ENCODE measurements at places on chromosomes 16 and 17. TPM values are rescaled to one million over a fixed set of nuclear protein-coding genes. Genes with fewer than 3 reads are reported as not detected.
A peak's percentile ranks its signal among the peaks of the same experiment; 100 is the strongest.

DNA sequence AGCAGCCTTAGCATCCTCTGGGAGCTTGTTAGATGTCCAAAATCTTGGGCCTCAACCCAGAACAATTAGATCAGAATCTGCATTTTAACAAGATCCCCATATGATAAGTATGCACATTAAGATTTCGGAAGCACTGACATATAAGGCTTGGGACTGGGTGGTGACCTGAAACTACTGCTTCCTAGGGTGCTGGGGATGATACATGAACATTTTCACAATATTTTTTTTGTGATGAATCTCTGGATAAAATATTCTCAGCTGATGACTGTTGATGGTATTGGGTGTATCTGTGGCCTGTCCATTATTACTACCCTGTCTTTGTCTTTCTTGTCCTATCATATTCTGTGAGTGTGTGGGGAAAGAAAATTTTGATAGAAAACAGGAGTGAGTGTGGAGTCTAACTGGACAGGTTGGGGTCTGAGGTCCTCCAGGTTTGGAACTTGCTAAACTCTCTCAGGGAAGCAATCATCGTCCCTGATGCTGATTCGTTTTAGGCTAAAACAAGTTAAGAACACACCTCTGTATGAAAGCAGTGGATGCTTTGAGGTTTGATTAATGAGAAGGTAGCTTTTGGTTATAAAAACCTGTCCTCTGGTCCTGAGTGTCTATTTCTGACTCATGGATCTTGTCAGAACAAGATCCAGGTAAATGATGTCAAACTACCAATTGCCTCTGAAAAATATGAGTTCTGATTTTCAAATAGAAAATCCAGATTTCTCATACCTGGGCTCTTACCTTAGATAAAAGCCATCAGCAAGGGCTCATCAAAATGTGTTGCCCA, 23.2 kb downstream of the KRT23 start:
- DNase-seq: no peak
- no peak overlapping the region for H3K27ac ChIP-seq
- peaks cover 4% of the 10 kb centered on the region for H3K4me1 ChIP-seq
- H3K27me3 ChIP-seq: peaks cover 45% of the 10 kb centered on the region
- H3K4me3 ChIP-seq: no peak overlapping the region

GRCh38 chr17:8806926-8807550, 7.9 kb upstream of the MFSD6L start:
- DNase-seq: no peak
- H3K36me3 ChIP-seq: no peaks in the 10 kb centered on the region
- H3K4me3 ChIP-seq: no peak overlapping the region
- no peak overlapping the region for H3K27ac ChIP-seq

- no peak overlapping the region for H3K27ac ChIP-seq
- no peaks in the 10 kb centered on the region for H3K36me3 ChIP-seq
- no peaks in the 10 kb centered on the region for H3K27me3 ChIP-seq
- no peaks in the 10 kb centered on the region for H3K4me1 ChIP-seq
Observed at GRCh38 chr17:58960068-58960467, 146.6 kb downstream of the TRIM37 start.

DNA sequence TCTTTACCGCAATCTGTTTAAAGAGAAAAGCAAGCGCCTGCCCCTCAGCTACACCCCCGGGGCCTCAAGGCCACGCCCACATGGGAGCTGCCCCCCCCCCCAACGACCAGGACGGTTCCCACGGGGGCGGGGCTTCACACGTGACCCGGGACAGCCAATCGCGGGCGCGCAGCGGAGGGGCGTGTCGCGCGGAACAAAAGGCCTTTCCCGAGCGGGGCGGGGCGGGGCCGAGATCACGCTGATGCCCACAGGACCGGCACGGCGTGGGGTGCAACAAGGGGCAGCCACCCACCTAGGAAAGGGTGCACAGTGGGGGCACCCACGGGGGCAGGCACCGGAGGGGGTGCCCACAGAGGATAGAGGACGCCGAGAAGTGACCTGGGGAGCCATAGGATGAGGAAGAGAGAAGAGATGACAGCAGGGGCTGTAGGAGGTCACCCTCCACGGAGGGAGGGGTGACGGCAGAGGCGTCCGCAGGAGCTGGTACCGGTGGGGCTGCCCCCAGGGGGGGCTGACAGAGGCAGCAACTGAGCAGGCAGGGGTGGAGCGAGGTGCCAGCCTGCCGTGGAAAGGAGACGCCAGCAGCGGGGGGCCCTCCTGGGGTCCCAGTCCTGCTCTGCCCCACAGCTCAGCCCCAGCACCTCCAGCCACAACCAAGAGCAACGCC, 6.2 kb downstream of the UNKL start:
- H3K36me3 ChIP-seq: no peaks in the 10 kb centered on the region
- DNase-seq: peak; percentile 94
- no peaks in the 10 kb centered on the region for H3K27me3 ChIP-seq

GRCh38 chr16:70578035-70578434, 54.4 kb downstream of the SF3B3 start:
- H3K27me3 ChIP-seq: no peaks in the 10 kb centered on the region
- peaks cover 6% of the 10 kb centered on the region for H3K36me3 ChIP-seq
- H3K27ac ChIP-seq: no peak overlapping the region
- peaks cover 12% of the 10 kb centered on the region for H3K4me1 ChIP-seq
- H3K4me3 ChIP-seq: no peak overlapping the region

DNA sequence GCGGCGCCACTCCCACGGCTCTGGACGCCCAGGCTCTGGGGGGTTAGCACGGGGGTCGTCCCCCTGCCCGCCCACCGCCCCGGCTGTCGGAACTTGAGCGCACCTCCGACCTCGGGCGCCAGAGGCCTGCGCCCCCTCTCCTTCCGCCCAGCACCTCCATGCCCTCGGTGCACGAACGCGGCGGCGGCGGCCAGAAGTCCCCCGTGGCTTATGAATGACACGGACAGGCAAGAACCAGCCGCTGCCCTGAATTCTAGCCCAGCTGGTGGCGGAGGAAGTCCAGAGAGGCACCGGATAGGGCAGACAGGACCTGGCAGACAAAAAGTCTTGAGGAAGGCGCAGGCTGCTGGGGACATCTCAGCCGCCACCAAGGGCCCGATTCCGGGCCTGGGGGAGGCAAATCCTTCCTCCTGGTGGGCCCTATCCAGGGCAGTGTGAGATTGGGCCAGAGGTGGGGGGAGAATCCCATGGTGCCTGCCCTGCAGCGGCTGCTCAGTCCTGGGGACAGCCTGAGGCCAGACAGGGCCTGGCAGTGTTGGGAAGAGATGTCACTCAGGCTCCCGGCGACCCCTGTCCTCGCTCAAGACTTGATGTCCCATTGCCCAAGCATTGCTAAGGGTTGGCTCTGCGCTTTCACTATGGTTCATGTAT, 897 bp upstream of the CYGB start:
- H3K27me3 ChIP-seq: peaks cover 31% of the 10 kb centered on the region
- no peak for DNase-seq
- peak overlapping the region; percentile 42 for H3K4me3 ChIP-seq
- peaks cover 21% of the 10 kb centered on the region for H3K4me1 ChIP-seq
- H3K27ac ChIP-seq: no peak overlapping the region

DNA sequence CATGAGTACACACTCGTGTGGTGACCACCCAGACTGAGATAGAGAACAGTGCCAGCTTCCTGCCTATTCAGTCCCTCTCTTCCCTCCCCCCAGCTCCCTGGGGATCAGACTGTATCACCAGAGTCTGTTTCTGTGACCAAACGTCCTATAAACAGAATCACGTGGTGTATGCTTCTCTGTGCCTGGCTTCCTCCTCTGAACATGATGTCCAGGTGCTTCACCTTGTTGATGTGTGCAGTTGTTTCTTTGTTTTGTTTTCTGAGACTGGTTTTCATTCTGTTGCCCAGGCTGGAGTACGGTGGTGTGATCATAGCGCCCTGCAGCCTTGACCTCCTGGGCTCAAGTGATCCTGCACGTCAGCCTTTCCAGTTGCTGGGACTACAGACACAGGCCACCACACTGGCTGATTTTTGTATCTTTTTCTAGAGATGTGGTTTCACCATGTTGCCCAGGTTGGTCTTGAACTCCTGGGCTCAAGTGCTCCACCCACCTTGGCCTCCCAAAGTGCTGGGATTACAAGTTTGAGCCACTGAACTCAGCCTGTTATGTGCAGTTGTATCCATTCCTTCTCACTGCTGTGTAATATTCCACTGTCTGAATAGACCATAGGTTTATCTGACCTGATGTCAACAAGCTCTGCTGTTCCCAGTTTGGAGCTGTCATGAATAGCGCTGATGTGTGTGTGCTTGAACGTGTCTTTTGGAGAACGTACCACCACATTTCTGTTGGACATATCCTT, 28.9 kb upstream of the PRM1 start:
- H3K27me3 ChIP-seq: no peaks in the 10 kb centered on the region
- no peak overlapping the region for H3K27ac ChIP-seq
- no peak for DNase-seq
- H3K4me3 ChIP-seq: no peak overlapping the region
- H3K36me3 ChIP-seq: no peaks in the 10 kb centered on the region

GRCh38 chr17:77211681-77212080, 70.9 kb downstream of the SEC14L1 start:
- H3K4me3 ChIP-seq: no peak overlapping the region
- DNase-seq: no peak
- H3K36me3 ChIP-seq: peaks cover 37% of the 10 kb centered on the region
- peak overlapping the region; percentile 48 for H3K27ac ChIP-seq
- H3K27me3 ChIP-seq: no peaks in the 10 kb centered on the region

DNA sequence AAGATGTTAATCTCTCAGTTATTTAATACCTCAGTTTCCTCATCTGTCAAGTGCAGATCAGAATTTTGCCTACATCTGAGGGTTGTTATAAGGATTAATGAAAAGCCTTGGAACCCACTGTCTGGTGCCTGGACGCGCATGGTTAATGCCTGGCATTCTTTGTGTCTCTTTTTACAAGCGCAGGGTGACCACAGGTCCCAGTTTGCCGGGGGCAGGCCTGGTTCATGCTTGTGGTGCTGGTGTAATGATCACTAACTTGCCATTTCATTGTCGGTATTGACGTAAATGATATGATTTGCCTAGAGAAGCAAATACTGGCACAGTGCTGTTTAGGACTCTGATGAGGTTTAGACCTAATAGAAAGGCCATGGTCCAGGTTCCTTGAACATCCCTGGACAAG, 23.1 kb downstream of the MRC2 start:
- H3K4me3 ChIP-seq: no peak overlapping the region
- peaks cover 27% of the 10 kb centered on the region for H3K4me1 ChIP-seq
- no peak overlapping the region for H3K27ac ChIP-seq
- no peaks in the 10 kb centered on the region for H3K27me3 ChIP-seq

DNA sequence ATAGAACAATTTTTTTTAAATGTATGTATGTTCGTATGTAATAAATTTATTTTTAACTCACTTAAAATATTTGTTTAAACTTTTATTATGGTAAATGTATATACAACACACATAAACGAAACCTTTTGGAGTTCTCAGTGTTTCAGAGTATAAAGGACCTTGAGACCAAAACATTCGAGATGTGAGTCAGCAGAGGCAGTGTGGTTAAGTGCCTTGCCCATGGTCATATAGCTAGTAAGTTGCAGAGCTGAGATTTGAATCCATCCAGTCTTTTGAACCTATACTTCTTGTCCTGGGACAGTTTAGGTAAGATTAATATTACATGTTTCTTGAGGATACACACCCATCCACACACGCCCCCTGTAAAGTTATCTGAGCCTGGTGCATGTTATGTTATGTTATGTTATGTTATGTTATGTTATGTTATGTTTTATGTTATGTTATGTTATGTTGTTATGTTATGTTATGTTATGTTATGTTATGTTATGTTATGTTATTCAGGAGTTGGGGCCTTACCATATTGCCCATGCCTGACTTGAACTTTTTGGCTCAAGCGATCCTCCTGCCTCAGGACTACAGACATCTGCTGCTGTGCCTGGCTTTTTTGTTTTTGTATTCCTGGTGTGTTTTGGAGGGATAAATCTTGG, 41.8 kb downstream of the TNRC6A start:
- H3K36me3 ChIP-seq: peaks cover 13% of the 10 kb centered on the region
- peak overlapping the region; percentile 35 for H3K27ac ChIP-seq
- no peak overlapping the region for H3K4me3 ChIP-seq
- no peaks in the 10 kb centered on the region for H3K4me1 ChIP-seq
- DNase-seq: no peak

Gene TPSD1
- not detected for total RNA-seq

Gene TUFM
- total RNA-seq: 220 TPM
